Activated T-helper 9 cell treated with anti-CD3 and anti-CD28 coated beads, Interleukin-2, amount 50 U/mL, for 16 hours (primary cell): ENCODE measurements at places on chromosomes 1 and 21.
A peak's percentile ranks its signal among the peaks of the same experiment; 100 is the strongest.

DNA sequence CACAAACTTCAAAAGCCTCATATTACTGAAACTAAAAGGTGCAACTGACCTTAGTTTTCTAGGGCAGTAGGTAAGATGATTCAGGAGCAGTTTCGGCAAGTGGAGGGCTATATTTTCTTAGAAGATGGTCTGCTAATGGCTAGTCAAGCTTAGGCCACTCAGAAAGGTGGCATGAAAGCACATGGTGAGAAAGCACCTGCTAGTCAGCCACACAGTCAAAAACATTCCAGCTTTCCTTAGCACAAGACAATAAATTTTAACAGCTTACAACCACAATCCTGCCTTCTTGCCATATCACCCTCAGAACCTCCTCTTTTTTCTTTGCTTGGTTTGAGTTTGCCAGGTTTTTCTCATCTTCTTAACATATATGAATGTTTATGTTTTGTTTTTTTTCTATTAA, 81.1 kb upstream of the SLFNL1 start:
- DNase-seq: no peak

- no peak for DNase-seq
These were observed 447.9 kb downstream of the CAMTA1 start for GRCh38 chr1:7233237-7233540.

GRCh38 chr1:68231627-68232288, 565 bp downstream of the WLS start:
- no peak for DNase-seq

- no peak for DNase-seq
These were observed 29.4 kb upstream of the VASH2 start for GRCh38 chr1:212920896-212921295.

- no peak for DNase-seq
These were observed 74.4 kb downstream of the DUSP10 start for GRCh38 chr1:221667504-221667903.

DNA sequence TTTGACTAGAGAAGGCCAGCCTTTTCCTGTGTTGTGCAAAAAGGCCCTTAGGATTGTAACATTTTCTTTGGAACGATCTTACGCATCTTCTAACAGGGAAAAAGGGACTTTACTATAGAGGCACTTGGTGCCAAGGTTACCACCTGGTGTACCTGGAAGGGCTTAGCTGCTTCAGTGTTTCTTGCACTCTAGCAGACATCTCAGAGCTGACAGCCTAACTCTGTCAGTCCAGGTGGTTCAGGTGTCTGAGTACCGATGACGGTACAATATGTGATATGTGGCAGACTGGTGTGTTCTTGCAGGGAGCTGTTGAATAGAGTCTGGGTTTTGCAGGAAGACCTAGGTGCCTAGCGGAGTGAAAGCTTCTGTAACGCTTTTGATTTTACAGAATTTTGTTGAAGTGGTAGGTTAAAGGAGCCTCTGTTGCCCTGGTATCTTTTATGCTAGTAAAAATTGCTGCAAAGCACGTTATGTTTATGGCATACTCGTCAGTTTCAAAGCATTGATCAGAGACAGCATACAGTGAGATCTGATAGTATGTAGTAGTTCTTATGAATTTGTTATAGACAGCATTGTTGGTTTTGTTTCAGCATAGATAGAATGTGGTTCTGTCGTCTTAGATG, 1.4 kb downstream of the MAGI3 start:
- DNase-seq: no peak

DNA sequence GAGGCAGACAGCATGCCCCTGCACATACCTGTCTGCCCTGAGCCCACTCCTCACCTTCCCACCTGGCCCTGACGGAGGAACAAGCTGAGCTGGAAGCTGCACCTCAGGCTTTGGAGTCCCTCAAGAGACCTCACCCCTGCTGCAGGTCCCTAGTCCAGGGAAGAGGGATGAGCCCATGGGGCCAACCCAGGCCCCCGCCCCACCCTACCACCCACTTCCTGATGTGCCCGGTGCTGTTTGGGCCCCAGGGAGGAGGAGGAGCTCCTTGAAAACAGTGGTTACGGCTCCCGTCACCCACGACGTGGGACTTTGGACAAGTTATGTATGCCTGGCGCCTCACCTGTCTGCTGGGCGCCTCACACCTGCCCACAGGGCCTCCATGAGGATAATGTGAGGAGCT, 250.2 kb downstream of the NPHP4 start:
- DNase-seq: no peak

- no peak for DNase-seq
These were observed 574.3 kb upstream of the USP24 start for GRCh38 chr1:55789466-55789865.

DNA sequence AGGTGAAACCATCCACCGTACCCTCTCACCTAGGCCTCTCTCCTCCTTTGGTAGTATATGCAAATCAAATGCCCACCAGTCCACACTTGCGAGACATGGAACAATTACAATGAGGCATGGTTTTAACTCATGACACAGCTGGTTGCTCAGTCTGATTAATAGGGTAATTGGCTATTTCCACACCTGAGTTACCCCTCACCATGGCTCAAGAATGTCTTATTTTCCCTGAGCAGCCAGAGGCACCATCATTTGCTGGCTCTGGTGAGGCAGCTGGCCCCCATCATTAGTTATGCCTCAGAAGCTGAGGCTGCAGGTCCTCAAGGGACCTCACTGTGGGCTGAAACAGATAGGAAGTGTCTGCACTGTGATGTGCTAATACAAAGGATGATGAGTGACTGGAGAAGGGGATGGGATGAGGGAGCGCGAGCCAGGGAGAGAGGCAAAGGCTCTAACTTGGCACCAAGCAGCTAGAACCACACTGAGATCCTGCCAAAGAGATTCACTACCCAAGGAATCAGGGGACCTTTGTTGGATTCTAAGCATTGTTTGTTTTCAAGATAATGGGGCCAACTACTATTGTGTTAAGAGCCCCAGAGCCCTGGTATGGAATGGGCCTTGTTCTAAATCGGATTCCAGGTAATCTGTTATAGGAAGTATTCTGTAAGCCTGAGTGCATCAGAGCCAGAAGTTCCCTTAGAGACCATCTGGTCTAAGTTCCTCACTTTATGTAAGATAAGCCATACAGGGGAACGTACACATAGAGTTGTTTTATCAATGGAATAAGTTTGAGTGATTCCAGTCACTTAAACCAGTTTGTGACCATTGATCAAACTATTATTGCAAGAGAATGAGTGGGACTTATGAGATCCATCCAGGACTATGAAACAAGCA, 80.0 kb upstream of the CNTN2 start:
- DNase-seq: no peak

DNA sequence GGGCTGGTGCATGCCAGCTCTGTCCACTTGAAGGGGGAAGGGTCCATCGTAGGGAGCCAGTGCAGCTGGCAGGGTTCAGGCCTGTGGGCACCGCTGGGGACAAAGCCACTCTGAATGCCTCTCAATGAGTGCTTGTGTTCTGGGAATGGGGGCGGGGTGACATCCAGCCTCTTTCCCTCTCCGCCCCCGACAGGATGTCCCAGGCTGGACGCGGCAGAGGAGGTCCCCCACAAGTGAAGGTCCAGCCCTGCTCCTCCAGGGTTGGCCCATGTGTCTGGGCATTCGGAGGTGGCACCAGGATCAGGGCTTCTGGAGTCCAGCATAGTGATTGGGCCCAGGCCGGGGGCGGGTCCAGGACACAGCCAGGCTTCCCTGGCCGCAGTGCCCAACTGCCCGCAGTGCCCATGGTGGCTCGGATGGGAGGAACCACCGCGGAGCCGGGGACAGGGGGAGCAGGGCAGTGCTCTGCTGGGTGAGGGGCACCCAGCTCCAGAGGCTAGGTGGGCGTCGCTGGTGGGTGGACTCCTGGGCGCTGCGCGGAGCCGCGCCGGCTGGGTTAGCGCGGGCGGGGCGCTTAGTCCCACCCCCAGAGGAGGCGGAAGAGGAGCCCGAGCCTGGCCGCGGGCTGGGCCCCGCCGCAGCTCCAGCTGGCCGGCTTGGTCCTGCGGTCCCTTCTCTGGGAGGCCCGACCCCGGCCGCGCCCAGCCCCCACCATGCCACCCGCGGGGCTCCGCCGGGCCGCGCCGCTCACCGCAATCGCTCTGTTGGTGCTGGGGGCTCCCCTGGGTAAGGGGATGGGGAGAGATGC, at the start of gene SHISA4:
Gene SHISA4 (plus strand): TSS at position 617 of the 808 bp plus-strand sequence. CDS start 97 bp downstream, at position 714.
- no peak for DNase-seq

- no peak for DNase-seq
These were observed 17.1 kb upstream of the CCDC190 start for GRCh38 chr1:162878000-162878596.

- no peak for DNase-seq
These were observed 12.2 kb upstream of the TRNAU1AP start for GRCh38 chr1:28540651-28541050.

- no peak for DNase-seq
These were observed 57.9 kb upstream of the CR2 start for GRCh38 chr1:207396168-207396746.

DNA sequence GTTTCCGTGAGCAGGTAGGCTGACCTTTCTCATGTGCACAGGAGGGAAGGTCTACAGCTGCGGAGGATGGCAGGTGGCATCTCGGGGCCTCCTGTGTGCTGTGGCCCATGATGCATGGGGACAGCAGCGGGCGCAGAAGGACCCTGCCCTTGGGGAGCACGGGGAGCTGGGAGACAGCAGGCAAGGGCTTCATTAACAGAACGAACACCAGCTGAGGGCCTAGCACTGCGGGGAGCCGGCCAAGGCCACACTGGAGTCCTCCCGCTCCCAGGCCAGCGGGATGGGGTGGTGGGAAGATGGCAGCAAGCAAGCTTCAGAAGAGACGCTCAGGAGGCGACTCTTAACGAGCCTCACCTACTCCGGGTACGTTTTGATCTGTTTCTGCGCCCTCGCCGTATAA, 66.6 kb downstream of the SCCPDH start:
- DNase-seq: no peak

DNA sequence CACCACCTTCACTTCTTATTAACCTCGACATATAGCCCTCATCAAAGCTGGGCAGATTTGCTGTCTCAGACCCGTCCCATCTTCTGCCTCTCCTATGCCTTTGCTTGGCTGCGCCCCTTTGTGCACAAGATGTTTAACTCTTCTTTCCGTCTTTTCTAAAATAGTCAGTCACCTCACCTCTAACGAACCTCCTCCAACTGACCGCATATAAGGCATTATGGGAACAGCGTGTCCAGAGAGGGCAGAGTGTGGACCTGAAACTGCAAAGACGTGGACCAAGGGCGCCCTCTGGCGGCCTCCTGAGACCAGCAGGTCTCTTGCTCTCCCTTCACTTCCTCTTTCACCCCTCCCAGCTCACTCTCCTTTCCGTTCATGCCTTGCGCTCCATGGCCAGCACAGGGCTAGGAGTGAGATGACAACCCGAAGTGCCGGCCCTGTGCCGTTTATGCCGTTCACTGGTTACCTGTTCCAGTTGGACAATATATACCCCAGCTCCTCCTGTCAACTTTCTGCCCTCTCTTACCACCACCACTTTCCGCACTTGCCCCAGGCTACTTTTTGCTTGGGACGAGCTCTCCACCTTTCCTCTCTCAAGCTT, 2.5 kb upstream of the METTL25B start:
- peak; percentile 71 for DNase-seq

- no peak for DNase-seq
These were observed 43.9 kb upstream of the APOBEC4 start for GRCh38 chr1:183696981-183697380.

DNA sequence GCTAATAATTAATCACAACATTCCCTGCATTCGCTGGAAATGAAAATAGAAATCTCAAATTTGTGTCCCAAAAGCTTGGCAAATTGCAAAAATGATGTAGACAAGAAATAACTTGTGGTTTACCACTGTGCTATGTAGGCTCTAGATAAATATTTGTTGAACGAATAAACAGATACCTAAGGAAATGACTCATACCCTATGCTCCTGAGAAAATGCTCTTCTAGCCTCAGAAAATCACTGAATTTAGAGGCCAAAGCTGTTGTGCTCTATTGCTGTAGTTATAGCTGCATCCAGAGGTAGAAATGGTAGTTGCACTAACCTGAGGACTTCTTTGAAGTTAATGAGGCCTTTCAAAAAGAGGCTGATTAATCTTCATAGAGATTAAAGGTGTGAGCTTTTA, 142.0 kb upstream of the ZNHIT6 start:
- DNase-seq: no peak

GRCh38 chr1:12626888-12627287, 8.9 kb upstream of the DHRS3 start:
- no peak for DNase-seq

- no peak for DNase-seq
These were observed 43.3 kb downstream of the GPR137B start for GRCh38 chr1:236185687-236186086.

- DNase-seq: no peak
These were observed 50.1 kb downstream of the LAMC1 start for GRCh38 chr1:183073320-183073719.
